ENCODE measurements at places on chromosomes 13 and 19.

DNA sequence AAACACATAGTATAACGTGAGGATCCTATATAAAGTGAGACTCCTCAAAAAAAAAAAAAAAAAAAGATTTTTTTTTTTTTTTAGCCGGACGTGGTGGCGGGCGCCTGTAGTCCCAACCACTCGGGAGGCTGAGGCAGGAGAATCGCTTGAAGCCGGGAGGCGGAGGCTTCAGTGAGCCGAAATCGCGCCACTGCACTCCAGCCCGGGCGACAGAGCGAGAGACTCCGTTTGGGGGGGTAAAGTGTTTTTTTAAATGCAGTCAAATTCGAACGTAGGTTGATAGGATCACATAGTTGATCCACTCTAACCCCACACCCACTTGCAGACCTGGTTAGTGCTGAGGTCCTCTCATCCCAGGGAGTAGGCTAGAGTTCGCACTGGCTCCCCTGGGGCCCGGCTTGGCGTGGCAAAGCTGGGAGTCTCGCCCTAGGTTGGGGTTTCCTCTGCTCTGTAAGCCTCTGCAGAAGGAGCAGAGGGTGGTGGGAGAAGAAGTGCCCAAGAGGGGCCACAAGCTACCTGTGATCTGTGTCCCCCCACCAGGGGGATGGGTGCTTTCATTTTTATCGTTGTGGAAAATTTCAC, 6.5 kb downstream of the RNF225 start:
- DNase-seq: no peak

GRCh38 chr13:98544104-98544710, 32.7 kb downstream of the STK24 start:
- DNase-seq: no peak

- no peak for DNase-seq
These were observed 5.8 kb downstream of the ZNF221 start for GRCh38 chr19:43956827-43957226.

DNA sequence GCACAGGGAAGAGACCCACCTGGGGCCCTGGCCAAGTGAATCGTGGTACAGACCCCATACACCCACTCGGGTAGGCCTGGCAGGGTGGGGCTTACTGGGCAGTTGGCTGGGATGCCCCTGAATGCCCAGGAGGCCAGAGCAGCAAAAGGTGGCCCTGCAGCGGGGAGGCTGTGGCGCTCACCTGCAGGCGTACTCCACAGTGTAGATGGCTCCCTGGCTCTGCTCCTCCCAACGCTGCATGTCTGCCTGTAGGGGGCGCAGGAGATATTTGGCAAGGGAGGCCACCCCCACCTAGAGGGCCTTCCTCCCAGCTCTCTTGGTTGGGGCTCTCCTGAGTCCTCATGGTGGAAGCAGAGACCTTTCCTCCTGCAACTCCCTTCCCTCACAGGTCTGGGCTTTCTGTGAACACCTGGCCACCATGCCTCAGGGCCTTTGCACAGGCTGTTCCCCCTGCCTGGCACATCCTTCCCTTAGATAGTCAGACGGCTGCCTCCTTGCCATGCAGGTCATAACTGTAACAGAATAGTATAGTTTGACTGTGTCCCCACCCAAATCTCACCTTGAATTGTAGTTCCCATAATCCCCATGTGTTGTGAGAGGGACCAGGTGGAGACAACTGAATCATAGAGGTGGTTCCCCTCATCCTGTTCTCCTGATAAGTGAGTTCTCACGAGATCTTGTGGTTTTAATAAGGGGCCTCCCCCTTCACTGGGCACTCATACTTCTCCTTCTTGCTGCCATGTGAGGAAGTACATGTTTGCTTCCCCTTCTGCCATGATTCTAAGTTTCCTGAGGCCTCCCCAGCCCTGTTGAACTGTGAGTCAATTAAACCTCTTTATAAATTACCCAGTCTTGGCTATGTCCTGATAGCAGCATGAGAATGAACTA, 5.9 kb downstream of the BORCS8 start:
- DNase-seq: no peak

GRCh38 chr19:32012886-32013631, 332.4 kb upstream of the ZNF507 start:
- DNase-seq: no peak

DNA sequence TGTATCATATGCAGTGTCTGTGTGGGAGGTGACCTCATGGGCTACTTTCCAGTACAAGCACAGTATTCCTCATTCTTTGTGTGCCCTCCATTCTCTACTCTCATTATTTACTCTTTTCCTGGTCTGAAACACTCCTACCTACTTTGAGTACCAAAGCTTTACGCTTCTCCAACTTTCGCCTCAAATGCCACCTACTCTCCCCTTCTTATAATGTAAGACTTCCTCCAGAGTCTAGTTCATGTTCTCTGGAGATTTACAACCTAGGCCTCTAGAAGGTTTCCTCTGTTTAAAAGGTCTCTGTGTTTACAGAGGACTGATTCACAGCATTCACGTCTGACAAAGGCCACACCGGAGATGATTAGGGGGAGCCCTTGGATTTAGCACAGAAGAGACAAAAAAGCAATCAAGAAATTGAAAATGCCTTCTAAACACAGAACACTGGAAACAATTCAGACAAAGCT, 302.0 kb downstream of the KLF12 start:
- no peak for DNase-seq

- DNase-seq: no peak
These were observed 141.7 kb downstream of the URI1 start for GRCh38 chr19:30083701-30084156.

GRCh38 chr19:12913851-12914690, 5.0 kb downstream of the SYCE2 start:
- no peak for DNase-seq

DNA sequence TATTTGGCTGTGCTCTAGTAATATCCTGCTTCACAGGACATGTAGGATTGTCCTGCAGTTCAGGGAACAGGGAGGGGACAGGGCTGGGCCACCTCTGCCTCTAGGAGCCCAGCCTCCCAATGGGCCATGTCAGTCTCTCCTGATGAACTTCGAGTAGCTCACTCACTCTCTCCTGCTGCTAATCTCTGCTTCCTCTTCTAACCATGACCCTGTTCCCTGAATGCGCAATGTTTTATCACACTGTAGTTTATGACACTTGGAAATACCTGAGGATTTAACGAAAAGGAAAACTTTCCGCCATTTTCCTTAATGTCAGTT, 9.2 kb downstream of the PARP4 start:
- DNase-seq: no peak

GRCh38 chr19:44752816-44753625, 4.5 kb downstream of the BCL3 start:
- peak; percentile 83 for DNase-seq

GRCh38 chr13:94712812-94713560, 641 bp upstream of the SOX21 start:
- DNase-seq: no peak

- DNase-seq: no peak
These were observed 365.1 kb downstream of the SLC7A1 start for GRCh38 chr13:29230299-29230845.

DNA sequence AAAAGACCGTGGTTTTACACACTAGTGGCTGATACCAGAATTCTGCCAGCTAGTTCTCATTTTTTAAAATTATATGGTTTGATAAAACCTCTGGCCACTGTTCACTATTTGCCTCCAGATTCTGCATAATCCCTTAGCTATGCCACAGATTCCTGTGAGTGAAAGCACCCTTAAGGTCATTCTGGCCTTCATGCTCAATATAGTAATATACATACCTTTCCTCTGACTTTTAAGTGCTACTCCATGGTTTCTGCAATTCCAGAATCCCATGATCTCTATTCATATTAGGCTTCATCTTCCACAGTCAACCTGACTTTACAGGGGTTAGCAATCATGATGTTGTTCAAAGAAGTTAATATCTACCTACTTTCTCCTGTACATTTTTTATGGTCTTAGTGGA, 274.1 kb upstream of the EDNRB start:
- no peak for DNase-seq

DNA sequence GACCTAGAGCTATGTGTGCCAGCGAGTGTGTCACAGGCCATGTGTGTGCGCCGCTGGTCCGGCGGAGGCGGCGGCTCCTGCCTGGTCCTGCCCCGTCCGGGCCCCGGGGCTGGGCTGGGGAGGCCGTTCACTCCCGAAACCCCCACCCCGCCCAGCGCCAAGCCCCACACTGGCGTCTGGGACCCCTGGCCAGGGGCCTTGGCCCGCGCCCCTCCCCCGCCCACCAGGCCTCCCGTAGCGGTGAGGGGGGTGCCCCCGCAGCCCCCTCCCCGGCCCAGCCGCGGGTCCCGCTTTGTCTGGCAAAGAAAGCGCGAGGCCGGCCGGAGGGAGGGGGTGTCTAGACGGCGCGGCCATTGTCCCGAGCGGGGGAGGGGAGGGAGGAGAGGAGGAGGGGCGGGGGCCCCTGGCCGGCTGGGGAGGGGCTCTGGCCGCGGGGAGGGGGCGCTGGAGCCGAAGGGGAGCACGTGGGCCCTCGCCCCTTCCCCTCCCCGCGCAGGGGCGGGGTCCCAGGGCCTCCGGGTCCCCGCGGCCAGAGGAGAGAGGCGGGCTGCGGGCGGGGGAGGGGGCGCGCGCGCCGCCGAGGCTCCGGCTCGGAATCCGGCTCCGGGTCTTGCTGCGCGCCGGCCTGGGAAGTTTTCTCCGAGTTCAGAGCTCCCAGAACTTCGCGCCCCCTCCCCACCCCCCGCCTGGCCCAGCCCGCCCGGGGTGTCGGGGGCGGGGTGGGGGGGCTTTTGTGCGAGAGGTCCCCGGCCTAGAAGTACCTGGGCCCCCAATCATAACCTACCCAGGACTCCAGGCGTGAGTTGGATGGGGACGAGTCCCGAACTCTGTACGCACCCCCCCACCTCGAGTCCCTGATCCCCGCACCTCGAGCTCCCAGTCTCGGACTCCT, 888 bp downstream of the NOTCH3 start:
- no peak for DNase-seq

- no peak for DNase-seq
These were observed 10.6 kb upstream of the SOX1 start for GRCh38 chr13:112056284-112056727.

GRCh38 chr19:9474975-9475374, 23.4 kb downstream of the ZNF560 start:
- no peak for DNase-seq

DNA sequence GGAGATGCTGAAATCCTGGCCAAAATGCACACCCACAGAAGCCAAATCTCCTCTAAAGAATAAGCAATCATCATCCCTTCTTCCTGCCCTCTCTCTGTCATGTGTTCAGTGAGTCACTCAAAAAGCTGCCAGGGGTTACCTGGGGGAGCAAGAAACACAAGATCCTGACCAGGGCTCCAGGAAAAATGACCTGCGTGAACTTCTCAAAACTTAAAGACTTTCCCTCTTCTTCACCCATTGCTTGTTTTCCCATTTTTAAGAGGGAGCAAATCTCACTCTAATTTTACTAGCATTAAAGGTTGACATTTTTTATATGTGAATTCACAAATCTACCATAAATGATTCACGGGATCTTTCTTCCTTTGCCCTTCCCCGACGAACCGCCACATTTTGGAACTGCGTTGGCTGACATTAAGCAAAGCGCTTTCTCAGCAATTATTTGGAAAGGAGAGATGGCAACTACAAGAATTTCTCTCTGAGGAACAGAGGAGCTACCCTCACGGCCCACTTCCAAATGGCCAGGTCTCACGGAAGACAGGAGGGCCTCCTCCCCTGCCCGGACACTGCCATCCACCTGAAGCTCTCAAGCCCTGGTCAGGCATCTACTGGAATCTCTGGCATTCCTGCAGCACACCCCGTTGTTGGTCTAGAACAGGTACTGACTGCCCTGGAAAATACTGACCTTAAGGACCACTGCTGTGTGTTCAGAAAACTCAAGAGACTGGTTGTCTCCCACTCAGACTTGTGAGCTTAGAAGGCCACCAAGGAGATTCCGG, 14.2 kb downstream of the TSHZ3 start:
- no peak for DNase-seq

DNA sequence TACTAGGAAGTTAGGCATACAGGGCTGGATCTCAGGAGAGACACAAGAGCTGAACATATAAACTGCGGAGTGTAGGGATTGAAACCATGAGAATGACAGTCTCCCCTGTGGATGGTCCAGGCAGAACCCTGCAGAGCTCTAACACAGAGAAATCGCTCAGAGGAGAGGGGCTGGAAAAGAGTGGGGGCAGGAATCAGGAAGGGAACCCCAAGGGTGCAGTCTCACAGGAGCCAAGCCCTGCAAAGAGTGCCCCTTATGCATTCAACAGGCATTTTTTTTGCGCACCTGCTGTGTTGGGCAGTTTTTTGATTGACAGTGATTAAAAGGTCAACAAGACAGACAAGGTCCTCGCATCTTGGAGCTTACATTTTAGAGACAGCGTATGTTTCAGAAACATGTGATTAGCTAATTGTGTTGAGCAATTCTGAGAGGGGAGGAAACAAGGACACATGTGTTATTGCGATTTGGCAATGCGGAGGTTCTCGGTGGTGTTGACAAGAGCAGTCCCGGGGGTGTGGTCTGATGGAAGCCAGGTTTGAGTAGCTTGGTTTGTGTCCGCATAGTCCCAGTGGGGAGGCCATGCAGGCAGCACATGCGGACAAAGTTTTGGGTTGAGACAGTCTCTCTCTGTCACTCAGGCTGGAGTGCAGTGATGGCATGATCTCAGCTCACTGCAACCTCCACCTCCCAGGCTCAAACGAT, 182.6 kb upstream of the IRS2 start:
- no peak for DNase-seq

GRCh38 chr19:51647318-51647717, 693 bp upstream of the SIGLEC14 start:
- no peak for DNase-seq

DNA sequence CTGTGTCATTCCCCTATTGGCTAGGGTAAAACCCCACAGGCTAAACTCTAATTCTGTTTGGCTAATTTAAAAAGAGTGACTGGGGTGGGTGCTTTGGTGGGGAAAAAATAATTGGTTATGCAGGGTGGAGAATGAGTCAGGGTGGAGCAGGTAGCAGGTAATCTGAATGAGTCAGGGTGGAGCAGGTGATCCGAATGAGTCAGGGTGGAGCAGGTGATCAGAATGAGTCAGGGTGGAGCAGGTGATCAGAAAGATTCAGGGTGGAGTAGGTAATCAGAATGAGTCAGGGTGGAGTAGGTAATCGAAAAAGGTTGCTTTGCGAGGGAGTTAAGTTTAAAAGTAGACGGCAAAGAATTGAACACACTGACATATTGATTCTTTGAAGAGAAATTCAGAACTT, 1218.8 kb upstream of the ATXN8OS start:
- no peak for DNase-seq

GRCh38 chr13:106650690-106651205, 82.8 kb upstream of the ARGLU1 start:
- no peak for DNase-seq

- DNase-seq: no peak
These were observed 44.9 kb upstream of the ADGRL1 start for GRCh38 chr19:14250870-14251269.

- no peak for DNase-seq
These were observed 19.6 kb downstream of the USP12 start for GRCh38 chr13:27151798-27152599.

- DNase-seq: no peak
These were observed 7.3 kb downstream of the C19orf53 start for GRCh38 chr19:13781547-13781946.

- no peak for DNase-seq
These were observed 41.2 kb upstream of the KLF2 start for GRCh38 chr19:16283210-16284061.

- no peak for DNase-seq
These were observed 2.7 kb downstream of the KL start for GRCh38 chr13:33018886-33019285.

- DNase-seq: no peak
These were observed 101.8 kb downstream of the SOX1 start for GRCh38 chr13:112168761-112169160.

- no peak for DNase-seq
These were observed 73.4 kb downstream of the SPACA7 start for GRCh38 chr13:112449545-112449930.

GRCh38 chr13:46343279-46343994, 43.6 kb downstream of the RUBCNL start:
- DNase-seq: no peak

All from esophagus squamous epithelium (tissue), 5 donors.